ENCODE measurements at places on chromosomes 16 and 17.

- no peak for DNase-seq
These were observed 2.4 kb downstream of the ABCC1 start for GRCh38 chr16:15951852-15952251.

DNA sequence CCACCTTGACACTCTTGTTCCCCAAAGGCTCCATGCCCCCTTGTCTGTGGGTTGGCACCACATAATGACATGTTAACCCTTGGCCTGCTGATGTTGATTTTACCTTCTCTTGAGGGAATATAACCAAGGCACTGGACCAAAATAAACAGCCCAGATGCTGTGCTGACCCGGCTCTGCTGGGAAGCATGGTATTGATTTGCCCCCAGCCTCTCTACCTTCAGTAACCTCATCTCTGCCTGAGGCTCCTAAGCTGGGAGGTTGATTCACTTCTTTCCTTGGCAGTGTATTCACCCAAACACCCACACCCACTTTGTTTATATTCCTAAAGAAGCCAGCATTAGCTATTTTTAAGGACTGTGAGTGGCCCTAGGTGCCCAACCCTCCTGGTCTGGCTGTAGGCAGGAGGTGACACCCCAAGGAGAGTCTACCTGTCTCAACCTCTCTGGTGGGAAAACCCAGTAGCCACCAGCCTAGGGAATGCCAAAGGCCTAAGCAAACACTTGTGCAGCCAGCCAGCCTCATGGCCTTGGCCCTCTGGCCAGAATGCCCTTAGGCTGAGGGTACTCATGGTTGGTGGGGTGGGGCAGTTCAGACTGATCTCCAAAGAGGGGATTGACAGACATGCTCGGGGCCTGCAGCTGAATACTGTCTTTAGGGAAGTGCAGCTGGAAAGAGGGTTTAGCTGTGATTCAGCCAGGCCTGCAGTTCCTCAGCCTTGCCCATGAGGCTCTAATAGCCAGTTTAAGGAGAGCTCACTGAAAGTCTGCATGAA is 42.7 kb downstream of the GNAO1 start:
- DNase-seq: no peak

DNA sequence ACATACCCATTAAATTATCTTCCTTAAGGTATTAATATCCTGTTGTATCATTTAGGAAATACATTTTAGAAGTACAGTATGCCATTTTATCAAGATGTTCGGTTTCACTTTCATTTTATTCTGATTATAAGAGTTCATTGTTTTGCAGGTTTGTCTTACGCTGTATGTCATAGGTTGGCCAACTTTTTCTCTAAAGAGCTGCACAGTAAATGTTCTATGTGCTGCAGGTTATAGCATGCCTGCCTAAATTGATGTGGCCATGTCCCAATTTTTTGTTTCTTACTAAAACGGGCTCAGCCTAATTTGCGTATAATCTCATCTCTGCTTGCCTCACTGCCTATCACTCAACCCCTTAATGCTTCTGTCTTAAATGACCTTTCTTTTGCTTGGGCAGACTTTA is 126.4 kb downstream of the USP22 start:
- no peak for DNase-seq

GRCh38 chr17:1142561-1142971 is 37.2 kb downstream of the ABR start:
- no peak for DNase-seq

GRCh38 chr16:4900036-4900435 is 36.9 kb downstream of the PPL start:
- no peak for DNase-seq

- DNase-seq: peak; percentile 12
These were observed 199.1 kb upstream of the C17orf78 start for GRCh38 chr17:37176723-37177122.

GRCh38 chr16:69863401-69864281 is 87.5 kb upstream of the CLEC18A start:
- DNase-seq: no peak
